SW 1271 (cell line): ENCODE measurements at places on chromosomes 2 and 18.

DNA sequence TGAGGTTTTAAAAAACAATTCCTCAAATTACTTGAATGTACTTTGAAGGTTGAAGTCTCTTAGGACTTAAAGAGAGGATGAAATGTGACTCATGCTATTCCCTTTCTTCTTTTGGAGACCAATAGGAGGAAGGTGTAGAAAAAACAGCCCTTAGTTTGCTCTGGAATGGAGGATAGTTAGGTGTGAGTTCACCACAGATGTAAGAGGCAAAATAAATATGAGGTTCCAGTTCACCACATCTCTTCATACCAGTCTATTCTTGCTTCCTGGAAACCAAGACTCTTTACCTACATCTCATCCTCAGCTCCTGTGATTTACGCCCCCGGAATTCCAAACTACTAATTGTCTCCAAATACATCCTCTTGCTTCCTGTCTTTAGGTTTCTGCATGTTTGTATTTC lies 77.5 kb upstream of the TTC21B start:
- DNase-seq = no peak

- peak; percentile 42 for DNase-seq
Observed at GRCh38 chr2:10043256-10043905, at the start of gene KLF11. TSS of gene KLF11 (plus strand) at chr2:10043550. CDS start at chr2:10043717, 167 bp downstream.

GRCh38 chr2:187299122-187299906 lies 148.7 kb downstream of the CALCRL start:
- no peak for DNase-seq

DNA sequence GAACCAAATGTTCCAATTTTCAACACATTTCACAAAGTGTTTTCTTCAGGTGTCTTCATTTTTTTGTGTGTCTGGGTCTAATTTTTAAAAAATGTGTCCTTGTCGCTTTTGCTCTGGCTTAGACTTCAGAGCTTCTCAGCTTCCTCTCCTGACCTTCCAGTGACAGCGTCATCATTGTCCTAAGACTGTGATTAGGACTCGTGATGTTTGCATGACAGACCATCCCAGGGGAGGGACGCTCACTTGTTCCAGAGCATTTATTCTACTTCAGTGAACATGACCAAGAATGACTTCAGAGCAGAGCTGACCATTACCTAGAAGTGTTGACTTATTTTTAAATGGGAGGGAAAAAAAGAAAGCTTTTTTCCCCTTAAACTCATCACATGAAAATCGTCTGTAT lies 591.9 kb downstream of the IRS1 start:
- DNase-seq = no peak

DNA sequence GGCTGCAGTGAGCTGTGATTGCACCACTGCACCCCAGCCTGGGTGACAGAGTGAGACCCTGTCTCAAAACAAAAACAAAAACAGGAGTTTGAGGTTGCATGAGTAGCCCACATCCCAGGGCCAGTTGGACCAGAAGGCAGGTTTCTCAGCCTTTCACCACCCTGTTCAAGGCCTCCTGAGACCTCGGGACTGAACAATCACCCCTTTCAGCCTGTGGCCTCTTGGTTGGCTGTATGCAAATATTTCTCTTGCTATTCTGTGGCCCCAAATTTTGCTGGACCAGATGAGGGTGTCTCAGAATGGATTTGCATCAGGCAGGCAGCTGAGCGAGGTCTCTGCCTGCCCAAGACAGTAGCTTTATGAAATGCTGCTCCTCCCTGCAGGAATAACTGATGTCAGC lies 56.9 kb downstream of the DPYSL5 start:
- no peak for DNase-seq

DNA sequence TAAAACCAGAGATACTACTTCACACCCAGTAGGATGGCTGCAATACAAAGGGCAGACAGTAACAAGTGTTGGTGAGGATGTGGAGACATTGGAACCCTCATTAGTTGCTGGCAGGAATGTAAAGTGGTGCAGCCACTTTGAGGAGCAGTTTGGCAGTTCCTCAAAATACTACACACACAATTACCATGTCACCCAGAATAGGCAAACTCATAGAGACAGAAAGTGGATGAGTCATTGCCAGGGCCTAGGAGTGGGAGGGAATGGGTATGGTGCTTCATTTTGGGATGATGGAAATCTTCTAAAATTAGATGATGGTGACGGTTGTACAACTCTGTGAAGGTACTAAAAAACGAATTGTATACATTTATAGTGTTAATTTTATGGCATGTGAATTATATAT lies 54.8 kb downstream of the ATP9B start:
- DNase-seq = no peak

DNA sequence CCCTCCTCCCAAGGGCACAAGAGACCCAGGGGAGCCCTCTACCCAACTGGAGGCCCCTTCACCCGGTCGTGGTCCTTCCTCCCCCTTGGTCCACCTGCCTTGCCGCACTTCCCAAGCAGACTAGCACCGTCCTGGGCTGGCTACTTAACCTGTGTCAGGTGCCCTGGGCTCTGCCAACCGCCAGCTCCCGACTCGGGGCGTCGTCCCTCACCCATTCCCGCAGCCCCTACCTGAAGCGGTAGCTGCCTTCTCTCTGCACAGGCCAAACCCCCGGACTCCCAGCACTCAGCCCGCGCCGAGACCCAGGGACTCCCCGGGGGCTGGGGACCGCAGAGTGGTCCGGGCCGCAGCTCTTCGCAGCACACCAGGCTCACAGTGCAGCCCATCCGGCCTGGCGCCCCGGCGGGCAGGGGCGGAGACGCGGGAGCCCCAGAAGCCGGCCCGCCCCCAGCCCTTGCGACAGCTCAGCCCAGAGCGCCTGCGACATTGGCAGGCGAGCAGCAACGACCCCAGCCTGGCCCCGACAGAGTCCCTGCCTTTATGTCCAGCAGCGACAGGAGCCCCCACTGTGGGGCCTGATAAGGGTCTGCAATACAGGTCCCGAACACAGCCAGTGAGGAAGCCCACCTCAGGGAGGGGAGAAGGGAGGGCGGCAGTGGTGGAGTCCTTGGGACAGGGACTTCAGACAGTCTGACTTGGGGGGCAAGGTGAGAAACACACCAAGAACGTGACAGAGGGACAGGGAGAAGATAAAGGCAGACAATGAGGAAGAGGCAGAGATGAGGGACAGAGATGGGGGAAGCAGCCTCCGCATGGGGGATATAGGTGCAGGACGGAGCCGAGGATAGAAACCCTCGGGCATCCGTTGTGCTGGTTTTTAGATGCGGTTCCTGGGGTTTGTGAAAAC lies 31.0 kb upstream of the TNS1 start:
- DNase-seq = no peak

DNA sequence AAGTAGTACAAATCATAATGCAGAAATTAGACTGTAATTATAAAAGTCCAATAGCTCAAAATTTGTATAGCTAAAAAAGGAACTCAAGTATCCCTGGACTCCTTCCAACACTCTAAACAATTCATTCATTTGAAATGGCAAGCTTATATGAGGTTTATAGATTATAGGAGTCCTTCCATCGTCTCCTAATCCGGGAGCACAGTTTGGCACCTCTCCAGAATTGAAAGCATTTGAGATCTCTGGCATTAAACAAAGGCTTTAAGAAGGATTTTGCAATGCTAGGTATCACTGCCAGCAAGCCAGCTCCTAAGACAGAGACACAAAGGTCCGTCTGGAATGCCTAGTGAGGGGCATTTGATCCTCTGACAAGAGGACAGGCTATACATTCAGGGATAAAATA lies 90.9 kb downstream of the ACVR1 start:
- no peak for DNase-seq

DNA sequence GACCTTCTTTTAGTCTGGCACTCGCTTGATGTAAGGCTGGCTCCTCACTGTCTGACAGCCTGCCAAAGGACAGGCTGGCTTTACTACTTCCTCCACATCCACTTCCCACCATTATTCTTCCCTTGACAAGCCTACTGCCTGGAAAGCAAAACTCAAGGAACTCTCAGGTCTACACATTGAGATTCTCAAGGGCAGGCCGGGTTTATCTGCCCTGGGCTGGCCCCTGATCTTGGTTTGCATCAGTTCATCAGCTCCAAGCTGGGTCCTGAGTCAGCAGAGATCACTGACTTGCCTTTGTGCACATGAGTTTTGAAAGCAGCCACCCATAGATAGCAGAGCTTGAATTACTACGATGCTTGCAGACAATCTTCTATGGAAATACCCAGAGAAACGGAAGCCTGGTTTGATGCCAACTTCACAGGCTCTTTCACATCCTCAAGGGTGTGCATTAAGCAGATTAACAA lies 53.9 kb downstream of the KCTD18 start:
- DNase-seq = no peak

DNA sequence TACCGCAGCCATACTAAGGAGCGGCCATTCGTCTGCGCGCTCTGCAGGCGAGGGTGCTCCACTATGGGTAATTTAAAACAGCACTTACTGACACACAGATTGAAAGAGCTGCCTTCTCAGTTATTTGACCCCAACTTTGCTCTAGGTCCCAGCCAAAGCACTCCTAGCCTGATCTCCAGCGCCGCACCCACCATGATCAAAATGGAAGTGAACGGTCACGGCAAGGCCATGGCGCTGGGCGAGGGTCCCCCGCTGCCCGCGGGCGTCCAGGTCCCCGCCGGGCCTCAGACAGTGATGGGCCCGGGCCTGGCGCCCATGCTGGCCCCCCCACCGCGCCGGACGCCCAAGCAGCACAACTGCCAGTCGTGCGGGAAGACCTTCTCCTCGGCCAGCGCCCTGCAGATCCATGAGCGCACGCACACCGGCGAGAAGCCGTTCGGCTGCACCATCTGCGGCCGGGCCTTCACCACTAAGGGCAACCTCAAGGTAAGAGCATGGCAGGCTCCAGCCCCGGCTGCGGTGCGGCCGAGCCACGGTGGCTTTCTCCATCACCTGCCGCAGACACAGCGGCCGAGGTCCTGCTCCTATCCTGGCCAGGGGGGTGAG lies 15.5 kb downstream of the SALL3 start:
- DNase-seq = no peak

GRCh38 chr2:40823478-40823877 lies 371.6 kb upstream of the SLC8A1 start:
- no peak for DNase-seq

- DNase-seq = no peak
Observed at GRCh38 chr2:234947556-234947955, 4.3 kb upstream of the SH3BP4 start.

DNA sequence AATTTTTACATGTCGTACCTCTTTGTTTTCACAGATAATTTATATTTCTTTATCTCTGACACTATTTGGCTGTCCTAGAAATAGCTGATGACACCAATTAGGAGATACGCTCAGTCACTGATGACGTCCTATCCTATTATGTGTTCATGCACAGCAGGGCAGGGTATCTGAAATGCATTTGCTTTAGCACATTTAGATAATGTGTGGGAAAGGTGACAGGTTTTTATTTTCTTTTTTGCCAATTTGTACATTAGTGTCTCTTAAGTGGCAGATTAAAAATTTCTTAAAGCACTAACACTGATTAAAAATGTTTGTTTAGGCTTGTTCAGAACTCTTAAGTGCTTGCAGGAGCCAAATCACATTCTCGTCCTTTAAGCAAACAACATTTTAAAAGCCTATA lies 39.7 kb downstream of the CDC42EP3 start:
- no peak for DNase-seq

- no peak for DNase-seq
Observed at GRCh38 chr18:36195427-36196122, 8.3 kb downstream of the MOCOS start.

DNA sequence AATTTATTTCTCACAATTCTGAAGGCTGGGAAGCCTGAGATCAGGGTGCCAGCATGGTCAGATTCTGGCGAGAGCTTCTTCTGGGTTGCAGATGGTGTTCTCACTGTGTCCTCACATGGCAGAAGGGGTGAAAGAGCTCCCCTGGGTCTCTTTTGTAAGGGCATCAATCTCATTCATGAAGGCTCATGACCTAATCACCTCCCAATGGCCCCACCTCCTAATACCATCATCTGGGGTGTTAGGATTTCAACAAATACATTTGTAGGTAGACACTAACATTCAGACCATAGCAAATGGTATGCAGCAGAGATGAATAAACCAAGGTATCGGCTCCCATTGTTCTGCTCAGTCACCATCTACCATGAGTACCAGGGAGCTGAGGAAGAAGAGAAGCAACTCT lies 32.7 kb downstream of the YPEL5 start:
- DNase-seq = no peak

GRCh38 chr2:182705761-182706160 lies 10.3 kb upstream of the DNAJC10 start:
- no peak for DNase-seq

DNA sequence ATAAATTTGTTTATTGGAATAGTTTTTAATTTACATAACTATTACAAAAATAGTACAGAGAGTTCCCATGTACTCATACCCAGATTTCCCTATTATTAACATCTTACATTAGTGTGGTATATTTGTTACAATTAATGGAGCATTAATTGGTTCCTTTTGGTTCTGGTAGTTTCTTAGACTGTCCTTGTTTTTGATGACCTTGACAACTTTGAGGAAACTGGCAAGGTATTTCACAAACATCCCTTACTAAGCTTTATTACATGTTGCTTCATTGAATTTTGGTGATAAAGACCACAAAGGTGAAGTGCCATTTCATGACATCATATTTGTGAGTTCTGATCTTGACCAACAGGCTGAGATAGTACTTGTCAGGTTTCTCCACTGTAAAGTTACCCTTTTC lies 379.0 kb upstream of the GCFC2 start:
- DNase-seq = no peak

DNA sequence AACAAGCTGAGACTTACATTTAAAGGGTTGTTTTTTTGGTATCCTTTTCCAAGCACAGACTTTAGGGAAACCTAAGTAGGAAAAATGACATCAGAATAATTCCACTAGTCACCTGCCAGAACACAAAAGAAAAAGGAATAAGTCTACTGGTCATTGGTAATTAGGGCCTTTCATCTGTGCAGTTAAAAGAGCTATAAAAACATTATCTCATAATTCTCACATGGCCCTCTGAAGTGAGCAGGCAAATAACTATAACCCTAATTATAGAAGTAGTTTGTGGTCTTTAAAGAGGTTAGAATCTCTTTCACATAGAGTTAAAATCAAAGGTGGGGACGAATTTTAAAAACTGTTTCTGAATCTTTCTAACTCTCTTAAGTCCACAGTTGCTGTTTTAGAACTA lies 111.1 kb upstream of the B3GNT2 start:
- no peak for DNase-seq

- DNase-seq = no peak
Observed at GRCh38 chr18:22337833-22338232, 79.9 kb downstream of the CTAGE1 start.

GRCh38 chr2:204272089-204272488 lies 273.2 kb upstream of the PARD3B start:
- DNase-seq = no peak

GRCh38 chr2:100954044-100954420 lies 48.1 kb upstream of the RPL31 start:
- DNase-seq = no peak

DNA sequence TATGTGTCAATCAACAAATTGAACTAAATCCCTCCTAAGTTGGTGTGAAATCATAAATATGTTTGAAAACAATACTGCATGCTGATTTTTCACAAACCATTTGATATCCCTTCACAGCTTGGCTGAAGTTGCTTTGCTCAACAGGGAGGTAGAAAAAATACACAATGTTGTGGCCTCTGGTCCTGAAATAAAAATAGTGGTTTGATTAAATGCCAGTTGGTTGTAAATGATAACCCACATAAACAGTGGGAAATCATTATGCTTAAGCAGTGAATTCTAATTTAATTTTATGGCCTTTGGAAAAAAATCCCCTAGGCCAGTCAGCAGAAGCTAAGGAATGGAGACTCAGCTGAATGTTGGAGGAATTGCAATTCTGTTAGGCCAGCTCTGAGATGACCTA lies 359.4 kb upstream of the CWC22 start:
- DNase-seq = no peak

- DNase-seq = no peak
Observed at GRCh38 chr2:67616749-67617148, 219.6 kb downstream of the ETAA1 start.
